ENCODE measurements at places on chromosomes 16 and 17.
A peak's percentile ranks its signal among the peaks of the same experiment; 100 is the strongest.

DNA sequence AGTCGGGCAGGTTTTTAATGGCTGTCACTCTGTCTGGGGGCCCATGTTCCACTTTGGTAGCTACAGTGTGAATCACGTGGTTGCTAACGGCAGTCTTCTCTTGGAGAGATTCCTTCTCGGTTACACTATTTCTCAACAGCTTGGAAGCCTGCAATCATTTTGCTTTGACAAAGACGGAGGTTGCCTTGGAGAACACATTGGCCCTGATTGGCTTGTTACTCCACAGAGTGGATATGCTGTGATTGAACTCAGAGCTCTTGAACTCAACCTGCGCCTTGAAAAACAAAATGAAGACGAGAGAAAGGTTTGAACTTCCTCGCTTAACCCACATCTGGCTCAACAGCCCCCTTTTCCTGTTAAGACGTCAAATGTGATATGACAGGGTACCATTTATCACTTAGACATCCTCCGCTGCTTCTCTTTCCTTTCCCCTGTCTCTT lies 218.9 kb downstream of the MAF start:
- DNase-seq: no peak

DNA sequence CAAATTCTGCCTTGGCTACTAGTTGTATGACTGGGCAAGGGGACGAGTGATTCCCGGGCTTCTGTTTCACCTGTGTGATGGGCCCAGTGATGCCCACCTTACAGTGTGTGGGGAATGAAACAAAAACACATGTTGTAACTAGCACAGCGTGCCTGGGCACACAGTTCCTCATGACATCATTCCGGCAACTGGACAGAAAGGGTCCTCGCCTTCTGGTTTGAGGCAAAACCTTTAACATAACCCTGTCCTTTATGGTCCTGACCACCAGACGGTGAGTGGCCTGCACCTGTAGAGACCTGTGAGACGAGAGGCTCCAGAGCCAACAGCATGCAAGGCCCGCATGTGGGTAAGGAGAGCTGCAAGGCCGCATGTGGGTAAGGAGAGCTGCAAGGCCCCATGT lies 7.7 kb upstream of the SLC38A8 start:
- no peak for DNase-seq

DNA sequence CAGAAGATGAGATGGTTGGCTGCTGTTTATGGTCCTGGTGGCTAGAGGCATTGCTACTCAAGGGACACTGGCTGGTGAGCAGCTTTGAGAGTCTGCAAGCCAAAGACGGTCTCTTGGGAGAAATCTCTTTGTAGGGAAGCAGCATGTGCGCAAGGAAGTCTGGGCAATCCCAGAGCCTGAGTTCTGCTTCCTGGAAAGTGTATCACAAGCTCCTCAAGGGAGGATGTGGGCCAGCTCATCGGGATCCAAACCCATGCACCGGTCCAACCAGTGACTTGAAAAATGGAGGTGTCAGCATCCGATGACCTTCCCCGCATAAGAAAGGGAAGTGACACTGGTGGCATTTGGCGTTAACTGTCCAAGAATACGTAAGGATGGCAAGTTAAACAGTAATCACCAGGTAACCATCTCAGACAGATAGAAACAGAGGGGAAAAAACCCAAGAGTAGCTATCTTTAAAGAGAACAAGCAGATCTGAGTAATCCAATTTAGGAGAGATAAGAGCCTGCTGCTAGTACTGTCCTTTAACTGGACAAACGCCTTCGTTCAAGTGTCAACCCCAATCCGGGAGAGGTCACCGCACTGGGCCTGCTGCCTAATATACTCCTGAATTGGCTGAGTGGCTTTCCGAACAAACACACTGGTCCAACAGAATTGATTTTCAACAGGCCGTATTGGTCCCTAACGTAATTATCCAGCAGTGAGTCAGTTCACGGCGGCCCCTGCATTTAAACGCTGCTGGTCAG lies 303.0 kb upstream of the ZFHX3 start:
- DNase-seq: no peak

GRCh38 chr17:7095625-7096024 lies 15.6 kb upstream of the CLEC10A start:
- DNase-seq: no peak

GRCh38 chr17:59362811-59363205 lies 31.4 kb downstream of the YPEL2 start:
- DNase-seq: no peak

GRCh38 chr17:27631411-27631760 lies 398 bp downstream of the LGALS9 start:
- DNase-seq: no peak

DNA sequence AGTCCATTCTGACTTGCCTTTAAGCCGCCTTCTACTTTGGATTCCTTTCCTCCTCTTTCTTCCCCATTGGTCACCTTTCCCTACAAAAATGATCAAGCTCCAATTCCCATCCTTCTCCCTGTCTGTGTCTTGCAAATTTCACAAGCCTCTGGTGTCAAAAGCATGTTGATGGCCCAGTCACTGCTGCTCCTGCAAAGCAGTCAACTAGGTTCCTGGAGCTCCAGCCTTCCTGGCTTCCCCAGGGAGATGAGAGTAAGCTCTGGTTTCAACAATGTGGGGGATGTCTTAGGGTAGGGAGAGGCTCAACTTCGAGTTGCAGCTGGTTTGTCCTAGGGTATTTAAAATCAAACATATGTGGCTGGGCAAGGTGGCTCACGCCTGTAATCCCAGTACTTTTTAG lies 36.1 kb upstream of the HELZ start:
- DNase-seq: no peak

- no peak for DNase-seq
These were observed 74.6 kb downstream of the KSR1 start for GRCh38 chr17:27530764-27531391.

DNA sequence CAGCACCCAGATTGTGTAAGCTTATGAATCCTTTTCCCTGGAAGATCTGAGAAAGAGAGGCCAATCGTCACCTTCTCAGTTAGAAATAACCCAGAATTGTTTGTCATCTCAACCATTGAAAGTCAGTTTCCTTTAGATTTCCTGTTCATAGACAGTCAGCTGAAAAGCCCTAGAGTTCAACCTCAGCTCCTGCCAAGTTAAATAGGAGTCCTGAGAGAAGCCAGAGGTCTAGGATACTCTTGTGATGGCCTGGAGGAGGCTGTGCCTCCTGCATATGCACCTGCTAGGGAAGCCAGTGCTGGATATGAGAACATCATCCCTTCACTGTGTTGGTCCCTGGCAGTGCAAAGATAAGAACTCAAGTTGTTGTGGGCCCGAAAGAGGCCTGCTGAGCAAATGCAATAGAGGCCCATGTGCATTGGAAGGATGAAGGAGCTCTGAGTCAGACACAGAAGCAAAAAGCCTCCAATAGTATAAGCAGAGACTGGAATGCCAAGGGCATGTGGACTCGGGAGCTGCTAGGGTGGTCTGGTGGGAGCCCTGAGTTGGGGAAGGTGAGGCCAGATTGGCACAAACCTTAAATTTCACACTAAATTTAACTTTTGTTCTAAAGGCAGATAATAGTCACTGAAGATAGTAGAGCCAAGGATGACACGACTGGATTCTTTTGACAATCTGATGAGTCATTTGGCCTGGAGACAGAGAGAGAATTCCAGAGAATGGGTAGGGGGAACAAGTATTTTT lies 520.9 kb upstream of the CDH5 start:
- no peak for DNase-seq

GRCh38 chr16:82183004-82183397 lies 13.0 kb upstream of the MPHOSPH6 start:
- no peak for DNase-seq

DNA sequence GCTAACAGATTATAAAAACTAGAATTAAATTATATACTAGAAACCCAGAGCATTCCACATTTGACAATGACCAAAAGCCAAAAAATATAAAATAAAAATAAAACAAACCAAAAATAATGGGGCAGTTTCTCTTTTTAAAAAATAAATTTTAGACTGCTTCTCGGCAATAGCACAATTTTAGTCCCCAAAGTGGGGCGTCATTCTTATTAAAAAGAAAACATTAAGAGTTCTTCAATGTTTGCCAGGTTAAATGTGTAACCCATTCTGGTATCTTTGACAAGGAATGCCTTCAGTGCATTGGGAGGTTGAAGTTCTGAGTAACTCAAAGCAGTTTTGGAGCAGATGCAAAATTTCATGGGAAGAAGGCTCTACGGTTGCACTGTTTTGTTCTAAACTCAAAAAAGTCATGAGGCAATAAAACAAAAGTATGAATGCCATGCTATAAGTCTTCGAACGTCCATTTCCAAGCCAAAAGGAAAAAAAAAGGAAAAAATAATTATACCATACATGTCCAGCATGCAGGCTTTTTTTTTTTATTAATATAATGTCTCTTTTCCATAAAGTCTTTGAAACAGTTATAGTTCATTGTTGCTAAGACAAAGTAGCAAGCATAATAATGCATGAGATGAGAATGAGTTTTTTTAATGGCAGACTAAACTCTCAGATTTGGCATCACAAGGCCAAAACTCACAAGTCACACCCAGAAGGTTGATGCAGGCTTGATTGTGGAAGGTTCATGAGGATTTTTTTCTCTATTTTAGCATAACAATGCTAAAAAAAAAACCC lies 3.1 kb downstream of the MAF start:
- DNase-seq: no peak

GRCh38 chr17:67051837-67052236 lies 7.5 kb downstream of the CACNG1 start:
- DNase-seq: no peak

DNA sequence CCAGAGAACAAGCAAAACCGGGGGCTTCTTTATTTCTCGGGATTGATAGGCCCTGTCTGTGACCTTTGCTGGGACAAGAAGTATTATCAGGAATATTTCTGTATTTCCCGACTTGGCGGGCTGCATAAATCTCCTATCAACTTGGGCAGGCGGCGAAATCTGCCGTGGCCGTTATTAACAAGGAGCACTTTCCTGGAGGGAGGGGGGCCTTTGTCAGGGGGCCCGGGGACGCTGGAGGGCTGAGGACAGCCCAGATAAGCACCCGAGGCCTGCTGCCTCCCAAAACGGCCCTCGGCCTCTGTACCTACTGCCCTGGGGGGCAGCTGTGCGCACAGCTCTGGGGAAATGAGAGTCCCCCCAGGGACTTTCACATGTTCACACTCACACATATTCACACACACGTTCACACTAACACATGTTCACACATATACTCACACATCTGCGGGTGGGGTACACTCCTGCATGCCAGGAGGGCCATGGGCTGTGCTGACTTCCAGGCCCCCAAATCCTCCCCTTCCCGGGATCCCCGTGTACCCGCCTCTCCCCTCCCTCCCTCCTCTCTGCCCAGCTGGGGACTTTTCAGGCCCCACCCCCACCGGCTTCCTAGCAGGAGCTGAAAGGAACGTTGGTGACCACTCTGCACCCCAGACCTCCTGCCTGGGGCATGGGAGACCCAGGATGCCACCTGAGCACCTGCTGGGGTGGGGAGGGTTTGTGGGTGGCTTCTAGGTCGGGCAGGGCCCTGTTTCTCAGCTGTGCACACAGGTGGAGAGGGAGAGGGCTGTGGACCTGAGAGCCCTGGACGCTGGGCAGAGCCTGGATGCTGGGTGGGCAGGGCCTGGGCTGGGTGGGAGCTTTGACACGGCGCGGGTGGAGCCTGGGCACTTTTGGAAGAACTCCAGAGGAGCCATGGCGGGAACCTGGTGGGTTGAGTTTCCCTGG lies 24.3 kb upstream of the GSE1 start:
- no peak for DNase-seq

DNA sequence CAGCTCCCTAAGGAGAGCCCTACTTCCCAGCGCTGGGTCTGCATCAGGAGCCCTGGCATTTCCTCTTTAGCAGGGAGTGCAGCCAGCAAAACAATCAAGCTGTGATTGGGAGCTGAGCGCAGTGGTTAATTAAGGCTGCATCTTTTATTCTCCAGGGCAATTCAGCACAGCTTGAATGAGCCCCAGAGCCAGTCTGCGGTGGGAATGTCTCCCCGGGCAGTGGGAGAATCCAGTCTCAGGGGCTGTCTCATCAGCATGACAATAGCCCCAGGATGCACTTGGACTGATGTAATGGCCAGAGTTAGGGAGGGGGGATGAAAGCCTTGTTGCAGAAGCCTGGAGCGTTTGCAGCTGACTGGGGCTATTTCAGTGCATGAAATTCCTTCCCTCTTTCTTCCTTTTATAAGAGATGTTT lies 292.6 kb upstream of the SOX9 start:
- no peak for DNase-seq

DNA sequence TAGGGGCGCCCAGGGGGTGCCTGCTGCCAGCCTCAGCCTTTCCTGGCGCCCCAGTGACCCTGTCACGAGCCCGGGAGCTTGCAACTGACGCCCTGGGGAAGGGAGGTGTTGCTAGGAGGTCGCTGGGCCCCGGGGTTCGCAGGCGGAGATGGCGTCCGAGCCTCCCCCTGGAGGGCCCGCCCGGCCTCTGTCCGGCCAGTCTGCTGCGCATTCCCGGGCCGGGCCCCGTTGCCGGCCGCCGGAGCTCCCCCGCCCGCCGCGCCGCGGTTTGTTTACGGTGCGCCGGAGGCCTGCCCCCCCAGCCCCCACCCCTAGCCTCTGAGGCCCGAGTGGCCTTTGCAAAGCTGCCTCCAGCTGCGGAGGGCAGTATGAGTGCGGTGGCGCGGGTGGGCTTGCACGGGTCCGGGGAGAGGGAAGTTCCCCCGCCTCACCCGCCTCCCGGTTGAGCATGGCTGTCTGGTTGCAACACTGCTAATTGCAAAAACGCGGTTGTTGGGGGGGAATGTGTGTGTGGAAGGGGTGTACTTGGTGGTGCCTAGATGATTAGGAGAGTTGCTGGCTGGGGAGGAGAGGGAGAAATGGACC lies 514 bp downstream of the THRA start:
- DNase-seq: no peak

GRCh38 chr16:88651276-88651988 lies 579 bp upstream of the CYBA start:
- no peak for DNase-seq

- no peak for DNase-seq
These were observed 245.9 kb downstream of the XYLT1 start for GRCh38 chr16:17224879-17225281.

DNA sequence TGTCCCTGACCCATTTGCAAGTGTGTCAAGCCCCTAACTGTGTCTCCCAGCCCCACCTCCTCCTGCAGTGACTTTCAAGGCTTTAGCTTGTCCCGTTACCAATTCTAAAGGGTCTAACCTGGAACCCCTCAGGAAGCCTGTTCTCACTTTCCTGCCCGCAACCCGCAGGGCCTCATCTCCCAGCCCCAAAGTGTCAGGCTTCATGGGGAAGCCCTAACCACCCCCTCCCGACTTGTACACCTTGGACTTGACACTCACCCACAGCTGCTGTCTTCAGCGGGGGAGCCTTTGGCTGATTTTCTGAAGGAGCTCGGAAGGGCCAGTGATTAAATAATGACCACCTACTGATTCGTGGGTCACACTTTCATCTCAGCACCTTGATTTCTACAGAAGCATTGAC lies 33.1 kb downstream of the NLRC5 start:
- no peak for DNase-seq

- DNase-seq: no peak
These were observed 29.1 kb downstream of the AKAP1 start for GRCh38 chr17:57114085-57114673.

- DNase-seq: peak; percentile 89
These were observed 1.7 kb downstream of the SPHK1 start for GRCh38 chr17:76385892-76386786.

All from RKO (cell line).